Large intestine (tissue), 12 donors: ENCODE measurements at places on chromosomes 6 and 20. TPM values are rescaled to one million over a fixed set of nuclear protein-coding genes. Genes with fewer than 3 reads are reported as not detected.

Gene CALHM4
- polyA plus RNA-seq: 0.13 TPM

Gene PIM1
- polyA plus RNA-seq: 71.3 TPM

Gene NKX2-2
- 4.1 TPM for polyA plus RNA-seq

Gene HLA-DPA1
- 163 TPM for polyA plus RNA-seq

Gene CNBD2
- polyA plus RNA-seq: 5.5 TPM

Gene GNAS-AS1
- polyA plus RNA-seq: 0.40 TPM

Gene DPPA5
- polyA plus RNA-seq: not detected

Gene SUMO4
- polyA plus RNA-seq: 0.52 TPM

Gene NAPB
- polyA plus RNA-seq: 19.9 TPM

- DNase-seq: no peak
Observed at GRCh38 chr6:153123801-153124200, 7.3 kb downstream of the RGS17 start.

- DNase-seq: no peak
Observed at GRCh38 chr6:64263778-64264177, 628.2 kb downstream of the PHF3 start.

DNA sequence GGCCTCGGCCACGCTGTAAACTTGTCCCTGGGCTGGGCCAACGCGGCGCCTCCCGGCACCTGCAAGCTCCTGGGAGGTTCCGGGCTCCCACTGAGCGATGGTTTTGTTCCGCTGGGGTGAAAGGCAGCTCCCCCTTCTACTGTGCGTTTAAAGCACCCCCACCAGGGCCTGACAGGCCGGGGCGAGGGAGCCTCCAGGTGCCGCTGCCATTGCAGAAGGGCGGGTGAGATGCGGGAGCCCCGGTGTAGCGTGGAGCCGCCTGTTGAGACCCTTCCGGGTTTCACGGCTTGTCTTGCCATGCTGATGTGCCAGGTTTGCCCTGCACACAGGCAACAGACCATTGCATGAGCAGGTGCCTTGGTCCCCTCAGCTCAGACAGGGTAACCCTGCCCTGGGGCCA, 2.9 kb downstream of the COL20A1 start:
- no peak for DNase-seq

GRCh38 chr6:138652824-138653223, 120.7 kb upstream of the CCDC28A start:
- no peak for DNase-seq

DNA sequence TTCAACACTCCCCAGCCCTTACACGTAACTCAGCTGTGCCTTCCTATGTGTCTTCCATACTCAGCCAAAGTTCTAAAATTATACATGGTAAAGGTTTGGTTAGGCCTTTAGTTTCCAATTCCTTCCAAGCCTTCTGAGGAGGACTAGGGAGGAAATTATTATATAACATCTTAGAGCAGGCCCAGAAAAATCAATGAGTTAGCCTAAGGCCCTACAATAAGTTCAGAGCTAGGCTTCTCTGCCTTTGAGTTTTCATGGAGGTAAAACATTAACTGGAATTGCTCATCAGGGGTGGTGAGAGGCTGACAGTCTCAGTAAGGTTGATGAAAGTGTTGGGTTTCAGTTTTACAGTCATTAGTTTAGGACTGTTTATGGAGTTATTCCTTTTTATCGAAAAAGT, 286.0 kb downstream of the ADGB start:
- peak; percentile 80 for DNase-seq

DNA sequence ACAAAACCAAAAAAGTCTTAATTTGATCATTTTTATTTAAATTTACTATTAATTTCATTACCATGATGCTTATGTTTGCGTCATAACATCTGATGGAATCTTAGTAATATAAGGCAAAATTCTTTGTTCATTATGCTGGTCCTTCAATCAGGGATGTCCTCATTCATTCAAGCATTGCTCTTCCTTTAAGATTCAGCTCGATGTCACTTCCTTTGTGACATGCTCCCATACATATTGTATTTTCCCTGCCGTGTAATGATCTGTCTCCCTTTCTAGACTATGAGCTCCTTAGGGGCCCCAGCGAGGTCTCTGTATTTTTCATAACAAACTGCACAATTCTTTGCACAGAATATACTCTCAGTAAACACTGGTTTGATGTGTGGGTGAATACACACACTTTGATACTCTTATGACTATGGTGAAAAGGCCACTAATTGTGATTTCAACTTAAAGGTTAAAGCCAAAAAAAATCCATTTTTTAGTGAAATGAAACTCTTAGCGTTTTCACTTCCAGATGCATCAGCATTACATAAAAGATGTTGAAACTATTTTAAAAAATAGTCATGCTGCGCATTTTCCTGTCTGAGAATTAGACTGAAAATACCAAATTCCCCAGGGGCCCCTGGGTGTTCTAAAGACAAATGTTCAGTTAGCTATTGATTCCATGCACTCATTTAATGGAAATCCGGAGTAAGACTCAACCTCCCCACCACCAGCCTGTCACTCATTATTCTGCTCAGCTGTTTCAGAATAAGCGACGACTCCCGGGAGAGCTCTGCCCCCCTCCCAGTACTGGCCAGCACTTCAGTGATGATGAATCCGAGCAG, 169.7 kb downstream of the ATXN1 start:
- DNase-seq: no peak

- peak; percentile 38 for DNase-seq
Observed at GRCh38 chr6:22071270-22072041, 225.4 kb downstream of the PRL start.

DNA sequence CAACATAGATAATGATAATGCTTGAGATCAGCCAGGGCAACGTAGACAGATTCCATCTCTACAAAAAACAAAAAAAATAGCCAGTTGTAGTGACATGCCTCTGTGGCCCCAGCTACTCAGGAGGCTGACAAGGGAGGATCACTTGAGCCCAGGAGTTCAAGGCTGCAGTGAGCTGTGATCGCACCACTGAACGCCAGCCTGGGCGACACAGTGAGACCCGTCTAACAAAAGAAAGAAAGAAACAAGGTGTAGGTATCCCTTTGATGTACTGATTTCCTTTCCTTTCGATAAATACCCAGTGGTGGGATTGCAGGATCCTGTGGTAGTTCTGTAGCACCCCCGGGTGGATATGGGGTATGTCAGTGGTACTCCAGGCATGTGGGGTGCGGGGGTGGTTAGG, 48.2 kb upstream of the ADTRP start:
- no peak for DNase-seq

GRCh38 chr6:157316871-157317814, 6.2 kb downstream of the TMEM242 start:
- no peak for DNase-seq

- DNase-seq: no peak
Observed at GRCh38 chr6:16819752-16820151, 58.5 kb upstream of the ATXN1 start.

DNA sequence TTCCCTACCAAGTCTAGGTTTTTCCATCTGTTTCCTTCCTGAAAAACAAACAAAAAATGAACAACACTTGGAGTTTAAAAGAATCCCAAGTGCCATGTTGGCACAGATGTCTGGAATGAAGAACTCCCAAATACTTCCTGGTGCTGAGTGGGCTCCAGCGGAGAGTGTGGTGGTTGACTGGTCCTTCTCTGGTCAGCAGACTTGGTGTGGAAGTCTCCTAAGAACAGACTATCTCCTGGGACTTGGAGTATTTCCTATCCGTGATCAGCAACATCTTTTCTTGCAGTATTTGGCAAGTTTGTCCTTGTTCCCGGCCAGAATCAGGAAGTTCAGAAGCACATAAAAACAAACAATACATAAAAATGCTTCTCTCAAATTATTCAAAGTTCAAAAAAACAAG, 154.1 kb downstream of the MTFR2 start:
- no peak for DNase-seq

DNA sequence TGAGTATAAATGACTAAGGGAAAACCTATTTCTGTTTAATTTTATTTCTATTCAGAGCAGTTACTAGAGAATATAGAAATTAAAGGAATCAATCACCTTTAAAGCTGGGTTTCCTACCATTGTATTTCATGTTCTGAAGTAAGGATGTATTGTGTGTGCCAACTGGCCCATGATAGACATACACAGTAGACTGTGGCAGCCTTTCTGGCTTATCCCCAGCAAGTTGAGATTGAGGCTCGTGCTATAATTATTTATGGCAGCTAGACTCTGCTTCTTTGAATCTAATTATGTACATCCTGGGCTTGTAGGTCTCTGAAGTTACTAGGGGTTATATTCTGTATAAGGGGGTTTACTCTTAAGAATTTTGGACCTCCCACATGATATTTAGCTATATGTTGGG, 44.4 kb downstream of the ZNF292 start:
- no peak for DNase-seq

DNA sequence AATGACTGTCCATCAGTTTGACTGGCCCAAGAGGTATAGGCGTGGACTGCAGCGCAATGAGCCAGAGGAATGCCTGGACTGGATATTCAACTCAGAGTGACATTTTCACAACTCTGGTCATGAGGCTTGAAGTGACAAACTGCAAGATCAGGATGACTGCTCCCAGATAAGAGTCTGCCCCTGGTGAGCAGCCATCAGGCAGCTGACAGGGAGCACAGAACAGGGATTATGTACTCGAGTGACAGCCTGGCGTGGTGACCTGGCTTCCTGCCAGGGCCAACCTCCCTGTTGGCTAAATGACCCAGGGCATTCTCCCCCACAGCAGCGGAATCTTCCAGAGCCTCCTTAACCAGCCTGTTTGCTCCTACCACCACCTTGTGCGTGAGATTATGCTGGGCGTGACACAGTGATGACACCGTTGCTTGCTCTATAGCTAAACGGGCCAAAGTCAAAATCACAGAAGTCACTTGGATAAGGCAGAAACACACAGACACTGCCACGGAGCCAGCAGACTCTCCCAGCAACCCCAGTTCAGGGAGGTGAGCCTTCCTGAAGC, 209.1 kb upstream of the JARID2 start:
- DNase-seq: peak; percentile 93

DNA sequence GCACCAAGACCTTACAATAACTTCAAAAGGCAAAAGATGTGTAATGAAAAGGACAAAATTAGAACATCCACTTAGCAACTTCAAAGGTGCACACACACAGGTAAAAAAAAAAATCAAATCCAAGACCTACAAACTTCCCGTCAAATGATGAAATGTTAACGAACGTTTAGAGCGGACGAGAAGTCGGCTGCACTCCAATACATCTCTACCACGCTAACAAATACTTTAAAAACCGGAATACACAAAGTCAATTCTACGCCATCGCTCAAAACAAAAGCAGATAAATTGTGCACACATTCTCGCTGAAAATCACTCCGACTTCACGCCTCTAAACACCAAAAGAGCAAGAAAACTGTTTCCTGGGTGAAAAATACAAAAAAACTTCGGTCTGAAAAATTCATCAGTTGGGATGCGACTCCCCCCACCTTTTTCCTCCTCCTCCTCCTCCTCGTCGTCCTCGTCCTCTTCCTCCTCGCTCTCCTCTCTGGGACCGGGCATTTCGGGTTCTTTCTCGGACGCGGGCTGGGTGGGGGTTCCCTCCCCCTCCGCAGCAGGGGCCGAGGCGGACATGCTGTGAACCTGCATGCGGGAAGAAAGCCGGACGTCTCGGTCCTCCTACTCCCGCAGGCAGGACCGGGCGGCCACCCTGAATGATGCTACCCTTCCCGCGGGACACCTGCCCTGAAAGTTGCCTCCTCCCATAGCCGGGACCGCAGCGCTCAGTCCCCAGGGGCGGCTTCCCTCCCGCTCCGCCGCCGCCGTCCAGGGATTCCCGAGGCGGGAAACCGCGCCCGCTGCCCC, 712 bp downstream of the DEK start:
- peak; percentile 23 for DNase-seq

DNA sequence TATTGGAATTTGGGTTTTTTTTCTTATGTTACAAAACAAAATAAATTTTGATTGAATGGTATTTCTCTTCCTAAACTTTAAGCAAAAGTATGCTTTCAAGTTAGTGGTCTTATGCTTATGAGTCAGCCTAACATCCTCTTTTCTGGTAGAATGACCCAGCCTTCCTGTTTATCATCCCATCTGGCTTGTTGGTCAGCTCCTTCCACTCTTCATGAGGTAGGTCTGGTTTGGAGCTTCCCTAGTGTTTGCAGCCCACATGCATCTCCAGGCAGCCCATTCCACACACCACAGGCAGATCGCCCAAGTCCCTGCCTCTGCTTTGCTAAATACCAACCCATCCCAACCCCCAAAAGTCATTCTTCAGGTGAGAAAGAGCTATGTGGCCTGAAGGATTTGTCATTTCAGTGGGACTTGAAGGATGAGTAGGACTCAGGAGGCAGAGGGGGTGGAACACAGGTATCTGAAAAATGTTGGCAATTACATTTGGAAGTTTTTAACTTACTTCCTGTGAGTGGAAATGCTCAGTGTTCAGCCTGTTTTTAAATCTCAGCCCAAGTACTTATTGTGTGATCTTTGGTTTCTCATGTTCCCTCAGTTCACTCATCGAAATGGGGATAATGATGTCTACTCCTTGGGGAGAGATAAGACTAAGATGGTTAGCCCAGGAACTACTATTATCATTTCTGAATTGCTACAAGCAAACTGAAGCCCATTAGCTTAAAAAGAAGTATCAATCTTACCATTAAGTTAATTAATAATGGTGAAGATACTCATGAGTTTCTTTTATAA, 294.0 kb downstream of the ADGB start:
- DNase-seq: no peak

GRCh38 chr6:125314009-125314581, 12.3 kb upstream of the HDDC2 start:
- peak; percentile 35 for DNase-seq

DNA sequence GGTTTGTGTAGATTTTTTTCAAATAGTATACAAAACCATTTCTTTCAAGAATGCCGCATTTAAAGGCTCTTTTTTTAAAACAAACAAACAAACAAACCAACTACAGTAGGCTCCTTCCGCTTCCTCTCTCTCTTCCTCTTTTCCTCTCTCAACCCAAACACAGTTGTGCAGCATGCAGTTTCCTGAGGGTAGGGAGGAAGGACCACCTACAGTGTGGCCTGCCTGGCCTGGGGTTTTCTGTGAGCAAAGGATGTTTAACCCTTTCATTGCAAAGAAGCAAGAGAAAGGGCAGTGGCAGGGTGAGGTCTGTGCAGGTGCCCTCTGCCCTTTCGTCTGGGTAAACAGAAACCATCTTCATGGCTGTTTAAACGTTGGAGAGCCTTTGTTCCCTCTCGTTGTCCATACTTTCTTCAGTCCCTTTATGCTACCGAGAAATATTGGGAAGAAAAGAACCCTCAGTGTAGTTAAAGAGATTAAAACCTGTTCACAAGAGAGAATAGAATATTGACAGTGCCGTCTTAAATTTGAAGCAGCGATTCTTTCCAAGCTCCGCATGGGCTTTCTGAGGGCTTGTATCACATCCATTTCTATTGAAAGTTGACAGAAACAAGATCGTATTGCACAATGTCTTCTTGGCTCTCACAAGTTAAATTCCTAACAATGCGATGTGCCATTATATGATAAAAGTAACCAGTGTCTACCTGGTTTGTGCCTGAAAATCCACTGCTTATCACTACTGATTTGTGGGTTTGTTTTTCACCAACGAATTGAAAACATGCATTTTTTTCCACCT, 215.5 kb upstream of the SNX9 start:
- no peak for DNase-seq

- no peak for DNase-seq
Observed at GRCh38 chr20:2640899-2641298, 11.5 kb upstream of the NOP56 start.
